ENCODE measurements at places on chromosomes 5 and 9.

GRCh38 chr5:776862-777711, 7.4 kb downstream of the ZDHHC11B start:
- no peak for DNase-seq

- no peak for DNase-seq
Observed at GRCh38 chr9:81550207-81550583, 139.2 kb downstream of the TLE1 start.

GRCh38 chr5:77995793-77996409, 219.8 kb upstream of the TBCA start:
- DNase-seq: no peak

GRCh38 chr9:9412241-9412640, 1200.6 kb downstream of the PTPRD start:
- no peak for DNase-seq

- no peak for DNase-seq
Observed at GRCh38 chr9:134128727-134129679, 6.9 kb upstream of the WDR5 start.

DNA sequence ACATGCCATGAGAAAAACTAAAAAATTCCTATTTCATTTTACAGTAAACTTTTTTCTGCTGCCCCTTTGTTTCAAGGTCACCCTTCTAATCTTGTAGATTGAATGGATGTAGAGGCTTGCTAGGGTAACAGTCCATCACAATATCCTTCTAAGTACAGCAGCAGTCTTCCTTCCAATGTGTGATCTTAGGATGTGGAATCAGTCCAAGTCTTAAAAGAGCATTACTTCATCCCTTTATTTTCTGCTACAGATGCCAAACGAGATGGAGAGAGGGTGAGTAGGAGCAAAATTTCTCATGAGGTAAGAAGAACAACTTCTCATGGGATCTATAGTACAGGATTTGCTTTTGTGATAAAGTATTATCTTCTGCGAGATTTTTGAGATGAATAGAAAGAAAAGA, 704 bp upstream of the IL33 start:
- DNase-seq: no peak
